ENCODE measurements at places on chromosomes 4 and X.

DNA sequence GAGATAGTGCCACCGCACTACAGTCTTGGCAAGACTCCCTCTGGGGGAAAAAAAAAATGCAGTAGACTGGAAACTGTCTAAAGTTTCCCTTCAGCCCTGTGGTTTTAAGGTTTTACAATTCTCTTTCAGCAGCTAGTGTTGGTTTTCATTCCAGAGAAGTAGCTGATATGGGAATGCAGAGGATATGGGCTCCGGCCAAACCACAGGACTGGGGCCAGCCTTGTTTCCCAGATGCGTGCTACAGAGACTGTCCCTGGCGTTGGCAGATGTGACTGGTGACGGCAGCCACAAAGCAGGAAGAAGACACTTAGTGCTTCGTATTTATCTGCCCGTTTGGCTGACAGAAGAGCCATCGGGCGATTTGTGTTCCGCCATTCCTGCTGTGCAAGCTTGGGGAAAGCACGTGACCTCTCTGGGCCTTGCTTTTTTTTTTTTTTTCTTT lies 43.2 kb downstream of the ZBTB49 start:
- DNase-seq: peak; percentile 58

GRCh38 chr4:129428454-129428853 lies 332.5 kb downstream of the C4orf33 start:
- DNase-seq: no peak

GRCh38 chr4:26124753-26125321 lies 196.0 kb upstream of the RBPJ start:
- peak; percentile 40 for DNase-seq

DNA sequence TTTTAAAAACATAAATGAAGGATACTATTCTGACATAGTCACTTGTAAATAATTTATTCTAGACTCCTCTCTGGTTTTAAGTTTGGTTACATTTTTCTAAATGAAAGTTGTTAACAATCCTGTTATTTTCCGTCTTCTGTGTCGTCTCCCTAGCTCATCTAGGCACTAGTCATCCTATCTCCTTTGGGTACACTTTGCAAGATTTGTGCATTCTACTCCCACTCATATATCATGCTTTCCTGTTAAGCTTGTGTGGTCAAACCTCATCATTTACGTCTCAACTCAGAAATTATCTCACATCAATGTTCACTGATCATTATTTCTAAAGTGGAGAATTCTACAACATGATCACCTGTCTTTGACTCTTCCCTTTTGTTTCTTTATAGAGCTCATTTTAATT lies 658.7 kb downstream of the TLL1 start:
- DNase-seq: no peak

GRCh38 chrX:7240929-7241328 lies 93.0 kb upstream of the PUDP start:
- no peak for DNase-seq

GRCh38 chrX:65689377-65689776 lies 21.9 kb downstream of the MSN start:
- no peak for DNase-seq
